Daoy (cell line): ENCODE measurements at places on chromosomes 12 and 14. TPM values are rescaled to one million over a fixed set of nuclear protein-coding genes. Genes with fewer than 3 reads are reported as not detected.

DNA sequence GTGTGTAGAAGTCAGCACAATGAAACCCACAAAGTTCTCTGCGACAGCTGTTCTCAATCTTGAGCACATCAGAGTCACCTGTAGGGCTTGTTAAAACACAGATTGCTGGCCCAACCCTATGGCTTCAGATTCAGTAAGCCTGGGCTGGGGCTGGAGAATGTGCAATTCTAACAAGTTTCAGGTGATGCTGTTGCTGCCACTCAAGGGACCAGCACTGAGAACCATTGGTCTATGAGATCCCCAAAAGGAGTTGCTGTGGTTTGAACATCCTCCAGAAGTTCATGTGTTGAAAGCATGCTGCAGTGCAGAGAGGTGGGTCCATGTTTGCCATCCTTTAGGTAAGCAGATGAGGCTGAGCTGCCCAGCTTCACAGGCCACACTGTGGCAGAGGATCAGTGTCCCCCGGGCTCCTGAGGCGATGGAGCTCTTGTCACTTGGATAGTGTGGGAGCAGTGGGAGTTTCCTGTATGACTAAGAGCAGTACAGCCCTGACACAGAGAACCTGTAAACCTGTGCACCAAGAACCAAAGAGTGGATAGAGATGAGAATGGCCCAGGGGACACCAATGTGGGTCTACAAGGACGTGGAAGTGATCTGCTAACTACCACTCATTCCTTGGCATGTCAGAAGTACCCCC lies 8.0 kb upstream of the RTRAF start:
- no peak for DNase-seq

DNA sequence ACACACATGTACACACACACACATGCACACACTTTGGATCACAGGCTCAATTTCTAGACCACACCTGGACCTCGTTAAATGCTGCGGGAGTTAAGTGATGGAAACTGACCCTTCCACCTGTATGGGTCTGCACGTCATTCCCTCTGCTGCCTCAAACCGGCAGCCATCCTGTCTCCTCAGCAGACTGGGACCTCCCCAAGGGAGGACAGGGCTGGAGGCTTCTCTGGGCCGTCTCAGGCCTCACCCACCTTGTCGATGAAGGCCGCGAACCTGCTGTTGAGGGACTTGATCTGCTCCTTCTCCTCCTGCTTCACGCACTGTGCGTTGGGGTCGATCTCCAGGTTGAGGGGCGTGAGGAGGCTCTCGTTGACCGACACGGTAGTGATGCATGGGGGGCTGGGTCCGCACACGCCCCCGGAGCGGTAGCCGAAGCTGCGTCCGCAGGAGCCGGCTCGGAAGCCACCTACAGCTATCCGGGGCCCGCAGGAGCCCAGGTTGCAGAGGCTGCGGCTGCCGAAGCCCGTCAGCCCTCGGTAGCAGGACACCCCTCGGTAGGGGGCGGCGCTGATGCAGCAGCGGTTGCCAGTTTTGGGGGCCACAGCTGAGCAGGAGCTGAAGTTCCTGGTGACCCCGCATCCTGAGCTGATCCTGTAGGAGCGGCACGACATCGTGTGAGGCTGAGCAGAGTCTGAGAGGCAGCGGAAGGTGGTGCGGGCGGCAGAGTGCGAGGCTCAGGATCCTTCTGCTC lies at the start of gene KRT85:
KRT85 (minus strand) TSS at position 744 of the 748 bp plus-strand sequence; CDS start at position 668, 76 bp downstream.
- no peak for DNase-seq

- no peak for DNase-seq
Observed at GRCh38 chr12:108078428-108078827, 50.7 kb upstream of the WSCD2 start.

- DNase-seq, result no peak
Observed at GRCh38 chr14:67580336-67581171, 19.5 kb downstream of the PIGH start.

The ITGB7 gene
- total RNA-seq, result 0.03 and 0.34 TPM in 2 replicates
